ENCODE measurements at places on chromosomes 5 and 9.

DNA sequence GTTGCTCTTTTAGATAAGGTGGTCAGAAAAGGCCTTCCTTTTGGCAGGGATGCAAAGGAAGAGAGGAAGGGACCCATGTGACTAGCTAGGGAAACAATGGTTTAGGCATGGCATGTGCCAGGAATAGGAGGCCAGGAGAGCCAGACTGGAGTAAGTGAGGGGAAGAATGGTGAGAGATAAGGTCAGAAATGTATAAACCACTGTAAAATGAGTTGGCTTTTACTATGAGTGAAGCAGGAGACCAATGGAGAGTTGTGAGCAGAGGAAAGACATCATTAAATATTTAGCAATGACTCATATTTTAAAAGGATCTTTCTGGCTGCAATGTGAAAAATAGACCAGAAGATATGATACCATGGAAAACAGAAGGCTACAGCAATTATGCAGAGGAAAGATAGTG, 50.9 kb downstream of the AP3B1 start:
- DNase-seq = no peak

- DNase-seq = peak; percentile 31
Observed at GRCh38 chr5:93717162-93717561, 24.2 kb downstream of the POU5F2 start.

DNA sequence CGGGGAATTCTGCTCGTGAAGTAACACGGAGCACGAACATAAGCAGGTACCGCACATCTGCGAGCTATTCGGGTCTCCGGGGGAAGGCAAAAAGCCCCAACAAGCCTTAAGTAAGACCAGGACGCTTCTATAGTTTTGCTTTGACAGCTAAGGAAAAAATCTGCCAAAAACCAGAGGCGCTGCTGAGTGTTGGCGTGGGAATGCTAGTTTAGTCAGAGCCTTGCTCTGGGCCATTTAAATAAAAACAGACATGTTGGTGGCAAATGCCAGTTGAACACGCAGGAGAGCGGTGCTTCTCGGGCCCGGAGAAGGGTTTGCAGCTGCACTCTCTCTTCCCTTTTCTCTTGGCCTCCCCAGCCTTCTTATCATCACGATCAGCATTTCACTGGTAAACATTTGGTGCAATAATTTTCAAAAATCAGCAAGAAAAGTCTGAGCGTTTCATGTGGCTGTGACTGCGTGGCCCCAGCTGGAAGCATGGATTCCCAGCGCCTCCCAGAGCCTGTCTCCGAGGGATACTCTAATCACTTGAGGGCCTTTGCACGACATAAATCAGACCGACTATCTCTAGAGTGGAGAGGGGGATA, 6.4 kb upstream of the NOTCH1 start:
- DNase-seq = peak; percentile 54

DNA sequence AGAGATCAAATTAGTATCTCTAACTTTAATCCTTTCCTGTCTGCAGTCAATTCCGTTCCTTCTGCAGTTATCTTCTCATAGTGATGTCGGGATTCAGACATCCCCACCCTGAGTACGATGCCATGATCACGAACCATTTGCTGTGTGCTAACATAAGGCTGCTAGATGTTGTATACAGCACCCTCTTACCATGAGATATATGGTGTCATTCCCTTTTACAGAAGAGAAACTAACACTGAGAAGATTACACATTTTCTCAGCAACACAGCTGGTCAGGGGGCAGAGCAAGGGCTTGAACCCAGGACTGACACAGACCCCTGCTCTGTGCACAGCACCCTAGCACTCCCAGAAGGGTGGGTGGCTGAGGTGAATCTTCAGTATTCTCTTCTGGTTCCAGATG, 46.9 kb upstream of the HSD17B4 start:
- no peak for DNase-seq

DNA sequence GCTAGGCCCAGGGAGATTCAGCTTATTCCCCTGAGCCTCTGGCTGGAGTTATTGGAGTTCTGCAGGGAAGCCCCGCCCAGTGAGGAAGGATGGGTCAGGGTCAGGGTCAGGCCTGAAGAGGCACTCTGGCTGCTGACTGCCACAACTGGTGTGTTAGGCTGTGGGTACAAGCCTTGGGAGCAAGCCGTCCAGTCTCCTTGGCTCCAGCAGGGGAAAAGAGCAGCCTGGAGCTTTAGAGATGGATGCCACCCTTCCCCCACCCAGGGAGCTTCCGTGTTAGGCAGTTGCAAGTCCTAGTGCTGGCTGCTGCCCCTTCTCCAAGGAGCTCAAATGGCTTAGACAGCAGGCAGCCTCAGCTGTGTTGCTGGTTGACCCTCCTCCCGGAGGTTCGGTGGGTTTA, 34.4 kb upstream of the TAF11L2 start:
- DNase-seq = no peak

DNA sequence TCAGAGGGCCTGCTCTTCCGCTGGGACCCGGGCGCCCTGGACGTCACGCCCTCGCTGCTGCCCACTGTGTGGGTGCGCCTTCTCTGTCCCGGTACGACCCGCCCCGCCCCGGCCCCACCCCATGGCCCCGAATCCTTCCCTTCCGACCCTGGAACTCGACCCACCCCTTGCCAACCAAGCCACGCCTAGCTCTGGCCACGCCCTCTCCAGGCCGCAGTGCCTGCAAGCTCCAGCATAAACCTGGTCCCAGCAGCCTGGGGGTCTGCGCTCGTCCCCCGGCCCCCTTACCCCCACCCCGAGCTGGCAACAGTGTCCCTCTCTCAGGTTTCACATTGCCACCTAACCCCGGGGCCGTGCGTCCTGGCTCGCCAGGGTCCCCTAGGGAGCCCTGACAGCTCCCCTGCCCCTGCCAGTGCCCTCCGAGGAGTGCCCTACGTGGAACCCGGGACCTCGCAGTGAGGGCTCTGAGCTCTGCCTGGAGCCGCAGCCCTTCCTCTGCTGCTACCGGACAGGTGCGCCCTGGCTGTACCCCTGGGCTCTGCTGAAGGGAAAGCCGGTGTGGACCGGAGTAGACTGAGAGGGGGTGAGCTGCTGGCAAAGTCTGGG, 3.4 kb downstream of the ADGRD2 start:
- no peak for DNase-seq

DNA sequence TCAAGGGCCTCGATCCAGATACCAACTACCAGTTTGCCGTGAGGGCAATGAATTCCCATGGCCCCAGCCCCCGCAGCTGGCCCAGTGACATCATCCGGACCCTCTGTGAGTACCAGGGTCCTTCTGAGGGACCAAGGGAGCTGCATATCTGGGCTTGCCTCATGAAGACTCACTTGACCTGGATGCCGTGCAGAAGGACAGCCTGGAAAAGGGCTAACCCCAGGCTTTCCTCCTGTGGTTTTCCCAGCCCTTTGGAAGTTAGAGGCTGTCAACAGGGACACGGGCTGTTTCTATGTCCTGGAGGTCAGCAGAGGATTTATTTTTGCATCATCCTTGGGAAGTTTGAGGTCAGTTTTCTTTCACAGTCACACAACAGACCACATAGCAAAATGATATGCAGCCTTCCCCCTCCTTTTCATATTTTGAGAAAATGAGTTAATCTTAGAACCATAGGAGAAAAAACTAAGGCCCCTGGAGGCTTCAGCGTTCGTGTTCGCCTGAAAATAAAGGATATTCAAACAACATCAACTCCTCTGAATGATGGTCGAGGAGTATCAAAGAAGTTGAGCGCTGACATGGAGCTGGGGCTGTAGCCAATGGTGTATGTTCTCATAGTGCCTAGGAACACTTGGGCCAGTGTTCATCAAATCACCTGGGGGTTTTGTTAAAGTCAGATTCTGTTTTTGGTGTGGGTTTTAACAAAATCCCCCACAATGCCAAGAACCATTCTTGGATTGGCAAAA, 112.2 kb downstream of the EGFLAM start:
- DNase-seq = no peak

DNA sequence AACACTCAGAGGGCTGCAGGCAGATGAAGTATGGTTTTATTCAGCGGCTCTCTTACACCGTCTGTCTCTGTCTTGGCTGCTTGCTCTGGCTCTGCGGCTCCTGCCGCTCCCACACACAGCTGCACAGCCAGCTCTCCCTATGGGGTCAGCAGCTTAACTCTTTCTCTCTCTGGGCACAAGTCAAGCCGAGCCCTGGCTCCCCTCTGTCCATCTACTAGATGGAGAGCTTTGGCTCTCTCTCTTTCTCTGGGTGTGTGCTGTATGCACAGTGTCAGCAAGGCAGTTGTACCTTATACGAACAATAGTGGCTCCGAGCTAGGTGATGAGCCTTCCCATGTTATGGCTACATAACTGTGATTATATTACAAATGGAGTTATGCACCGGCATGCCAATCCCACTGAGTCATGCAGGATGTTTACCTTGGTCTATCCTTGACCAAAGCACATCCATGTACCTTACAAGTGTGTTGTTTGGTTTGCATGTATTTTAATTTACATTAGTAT, 19.3 kb upstream of the PPP2CA start:
- peak; percentile 60 for DNase-seq

All from Ammon's horn (tissue), 1 donor.